ENCODE measurements at places on chromosomes 3 and 15.

DNA sequence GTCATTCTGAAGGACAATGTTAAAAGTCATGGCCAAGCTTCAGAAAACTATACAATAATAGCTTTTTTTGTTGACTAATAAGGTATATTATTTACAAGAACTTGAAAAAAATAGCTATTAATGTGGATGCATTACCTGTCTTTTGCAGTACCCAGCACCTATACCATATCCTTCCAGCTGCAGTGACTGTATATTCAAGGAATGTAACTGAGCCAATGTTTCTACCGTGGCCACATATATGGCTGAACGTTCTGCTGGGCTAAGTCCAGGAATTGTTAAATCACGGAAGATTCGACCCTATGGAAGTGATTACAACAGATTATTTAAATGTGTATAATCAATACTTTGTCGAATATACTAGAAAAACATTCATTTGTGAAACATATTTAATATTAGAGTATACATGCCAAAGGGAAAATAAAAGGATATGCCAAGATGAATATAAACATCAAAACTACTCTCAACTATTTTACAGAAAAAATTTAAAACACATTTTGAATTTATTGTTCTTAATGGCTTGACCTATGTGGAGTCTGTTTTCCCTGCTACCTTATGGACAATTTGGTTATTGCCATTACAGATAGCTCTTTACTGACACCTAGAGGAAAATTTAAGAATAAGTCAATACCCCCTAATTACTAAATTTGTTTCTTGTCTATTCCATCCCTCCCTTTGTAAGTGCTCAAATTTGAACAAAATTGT, 17.6 kb downstream of the ACAD11 start:
- no peak for DNase-seq

- no peak for DNase-seq
These were observed 87.0 kb downstream of the FOXB1 start for GRCh38 chr15:60091157-60091556.

GRCh38 chr3:8464668-8465067, 37.0 kb upstream of the LMCD1 start:
- DNase-seq = no peak

DNA sequence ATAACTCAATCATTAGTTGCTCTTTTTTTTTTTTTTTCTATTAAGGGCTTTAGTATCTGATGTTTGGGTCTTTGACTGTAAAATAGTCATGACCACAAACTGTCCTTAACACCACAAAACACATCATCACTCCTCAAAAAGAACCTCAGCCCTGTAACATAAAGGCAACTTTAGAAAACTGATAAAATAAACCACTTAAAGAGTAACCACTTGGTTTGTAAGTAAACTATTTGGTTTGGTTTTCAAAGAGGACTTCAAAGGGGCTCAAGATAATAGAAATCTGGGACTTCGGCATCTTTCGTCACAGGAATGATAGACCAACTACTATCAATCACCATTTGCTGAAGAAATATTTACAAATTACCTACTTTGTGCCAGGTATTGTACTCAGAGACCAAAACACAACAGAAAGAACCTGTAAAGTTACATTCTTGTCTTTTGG, 167.8 kb downstream of the FOXP1 start:
- DNase-seq = no peak

GRCh38 chr15:26143221-26143620, 280.1 kb upstream of the ATP10A start:
- DNase-seq = no peak

DNA sequence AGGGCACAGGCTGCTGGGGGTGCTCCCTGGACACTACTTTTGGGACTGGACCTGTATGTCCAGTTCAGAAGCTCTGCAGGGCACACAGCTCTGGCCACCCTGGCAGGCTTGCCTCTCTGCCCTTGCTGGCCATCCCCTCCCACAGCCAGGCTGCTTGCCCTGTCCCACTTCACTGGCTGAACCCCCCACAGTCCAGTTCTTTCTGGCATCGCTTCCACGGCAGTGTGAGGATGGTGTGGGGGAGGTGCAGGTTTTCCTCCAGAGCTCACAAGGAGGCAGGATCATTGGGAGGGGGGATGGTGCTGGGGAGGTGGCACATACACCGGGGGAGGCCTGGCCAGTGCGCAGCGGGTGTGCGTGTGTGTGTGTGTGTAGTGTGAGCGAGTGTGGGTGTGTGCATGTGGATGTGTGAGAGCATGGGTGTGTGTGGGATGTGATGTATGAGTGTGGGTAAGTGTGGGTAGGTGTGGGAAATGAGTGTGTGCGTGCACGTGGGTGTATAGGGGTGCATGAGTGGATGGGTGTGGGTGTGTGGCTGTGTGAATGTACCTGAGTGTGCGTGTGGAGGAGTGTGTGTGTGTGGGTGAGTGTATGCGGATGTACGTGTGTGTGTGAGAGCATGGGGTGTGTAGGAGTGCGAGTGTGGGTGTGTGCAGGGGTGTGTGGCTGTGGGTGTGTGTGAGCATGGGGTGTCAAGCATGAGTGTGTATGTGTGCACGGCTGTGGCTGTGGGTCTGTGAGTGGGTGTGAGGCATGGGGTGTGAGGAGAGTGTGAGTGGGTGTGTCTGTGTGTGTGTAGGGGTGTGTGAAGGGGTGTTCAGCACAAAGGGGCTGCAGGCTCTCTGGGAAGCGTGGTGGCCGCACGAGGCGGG, 155.2 kb downstream of the NSMCE3 start:
- DNase-seq = no peak

DNA sequence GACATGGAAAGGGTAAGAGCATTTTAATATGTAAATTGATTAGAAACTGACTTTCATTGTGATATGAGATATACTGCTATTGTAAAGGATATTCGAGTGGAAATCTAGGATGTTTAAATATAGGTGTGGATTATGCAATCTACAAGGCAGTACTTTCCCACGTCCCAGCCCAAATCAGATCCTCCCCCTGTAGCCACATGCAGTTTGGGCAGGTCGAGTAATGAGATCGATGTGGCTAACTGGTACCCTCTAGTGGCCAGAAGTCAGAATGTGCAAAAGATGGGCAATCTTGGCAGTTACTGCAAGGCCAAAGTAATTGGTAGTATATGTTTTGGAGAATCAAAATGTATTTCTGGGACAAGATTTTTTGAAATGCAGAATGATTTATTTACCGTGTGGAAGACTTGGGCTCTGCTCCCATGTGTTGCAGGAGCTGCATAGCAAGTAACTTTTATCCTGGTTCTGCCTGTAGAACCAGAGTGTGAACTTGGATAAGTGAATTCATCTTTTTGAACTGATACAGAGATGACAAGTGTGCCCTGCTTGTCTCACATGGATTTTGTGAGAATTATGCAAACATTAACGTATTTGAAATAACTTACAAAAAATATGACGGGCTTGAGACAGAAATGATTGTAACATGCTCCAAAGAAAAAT, 94.5 kb upstream of the ADAMTSL3 start:
- no peak for DNase-seq
